ENCODE measurements at places on chromosomes 4 and X. TPM values are rescaled to one million over a fixed set of nuclear protein-coding genes. Genes with fewer than 3 reads are reported as not detected.

GRCh38 chr4:146943691-146944375 is 1.8 kb downstream of the TTC29 start:
- peak; percentile 53 for DNase-seq

Gene TRIM61
- not detected for total RNA-seq

DNA sequence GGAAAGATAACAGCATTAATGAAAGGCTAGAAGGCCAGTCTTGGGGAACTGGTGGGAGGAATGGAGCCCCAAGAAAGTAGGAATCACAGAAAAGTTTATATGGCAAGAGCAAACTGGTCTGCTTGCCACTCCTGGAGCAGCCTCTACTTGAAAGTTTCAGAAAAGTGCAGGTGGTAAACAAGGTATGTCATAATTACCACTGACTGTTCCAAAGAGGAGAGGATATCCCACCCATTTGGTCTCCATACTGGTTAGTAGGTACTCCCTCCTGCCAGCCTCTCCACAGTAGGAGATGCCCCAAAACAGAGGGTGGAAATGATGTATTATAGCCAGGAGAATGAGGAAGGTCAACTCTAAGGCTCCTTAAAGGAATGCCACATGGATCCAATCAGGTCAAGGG is 145.1 kb downstream of the INPP4B start:
- no peak for DNase-seq

GRCh38 chr4:13527192-13527980 is 16.9 kb downstream of the NKX3-2 start:
- DNase-seq, result no peak

Gene KIF4A
- 11.2 TPM for total RNA-seq

Gene TLR3
- total RNA-seq, result 0.20 TPM

DNA sequence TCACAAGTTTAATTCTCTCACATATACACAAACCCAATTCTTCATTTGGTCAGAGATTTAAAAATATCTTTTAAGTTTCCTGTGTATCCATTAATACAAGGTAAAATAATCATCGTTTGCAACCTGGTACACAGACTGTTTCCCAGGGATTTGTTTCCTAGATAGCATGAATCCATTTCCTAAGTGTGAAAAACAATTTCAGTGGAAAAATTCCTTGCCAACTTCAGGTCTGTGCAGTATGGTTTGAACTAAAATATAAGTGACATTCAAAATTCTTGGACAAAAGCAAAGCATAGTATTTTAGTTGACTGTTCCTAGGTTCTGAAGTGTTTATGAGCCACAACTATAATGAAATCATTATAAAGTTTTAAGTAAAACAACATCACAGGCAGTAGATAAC is 24.4 kb downstream of the NAF1 start:
- no peak for DNase-seq

Gene SMS
- 191 TPM for total RNA-seq

GRCh38 chrX:3550160-3550751 is 163.2 kb downstream of the PRKX start:
- peak; percentile 43 for DNase-seq

Gene P2RY4
- total RNA-seq, result not detected

DNA sequence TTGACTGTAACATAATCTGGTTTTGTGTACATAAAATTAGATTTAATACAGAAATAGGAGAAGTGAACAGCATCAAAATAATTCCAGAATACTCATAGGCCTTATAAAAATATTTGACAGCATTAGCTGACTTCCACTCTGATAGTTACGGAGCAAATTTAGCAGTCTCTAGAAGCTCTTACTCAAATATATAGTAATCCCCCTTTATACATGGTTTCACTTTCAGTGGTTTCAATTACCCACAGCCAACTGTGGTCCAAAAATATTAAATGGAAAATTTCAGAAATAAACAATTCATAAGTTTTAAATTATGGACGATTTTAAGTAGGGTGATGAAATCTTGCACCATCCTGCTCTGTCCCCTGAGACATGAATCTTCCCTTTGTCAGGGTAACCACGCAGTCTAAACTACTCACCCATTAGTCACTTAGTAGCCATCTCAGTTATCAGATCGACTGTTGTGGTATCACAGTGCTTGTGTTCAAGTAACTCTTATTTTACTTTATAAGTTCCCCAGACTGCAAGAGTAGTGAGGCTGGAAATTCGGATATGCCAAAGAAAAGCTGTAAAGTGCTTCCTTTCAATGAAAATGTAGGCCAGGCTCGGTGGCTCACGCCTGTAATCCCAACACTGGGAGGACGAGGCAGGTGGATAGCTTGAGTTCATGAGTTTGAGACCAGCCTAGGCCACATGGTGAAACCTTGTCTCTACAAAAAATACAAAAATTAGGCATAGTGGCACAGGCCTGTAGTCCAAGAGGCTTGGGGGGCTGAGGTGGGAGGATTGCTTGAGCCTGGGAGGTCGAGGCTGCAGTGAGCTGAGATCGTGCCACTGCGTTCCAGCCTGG is 17.2 kb upstream of the RTL9 start:
- peak; percentile 80 for DNase-seq

Gene SULT1B1
- not detected for total RNA-seq

- peak; percentile 1 for DNase-seq
These were observed 87.4 kb upstream of the CT45A1 start for GRCh38 chrX:135625995-135626394.

- peak; percentile 84 for DNase-seq
These were observed 1.7 kb downstream of the SAT1 start for GRCh38 chrX:23784470-23785331.

Gene VCX2
- not detected for total RNA-seq

Gene EMCN
- 0.46 TPM for total RNA-seq

DNA sequence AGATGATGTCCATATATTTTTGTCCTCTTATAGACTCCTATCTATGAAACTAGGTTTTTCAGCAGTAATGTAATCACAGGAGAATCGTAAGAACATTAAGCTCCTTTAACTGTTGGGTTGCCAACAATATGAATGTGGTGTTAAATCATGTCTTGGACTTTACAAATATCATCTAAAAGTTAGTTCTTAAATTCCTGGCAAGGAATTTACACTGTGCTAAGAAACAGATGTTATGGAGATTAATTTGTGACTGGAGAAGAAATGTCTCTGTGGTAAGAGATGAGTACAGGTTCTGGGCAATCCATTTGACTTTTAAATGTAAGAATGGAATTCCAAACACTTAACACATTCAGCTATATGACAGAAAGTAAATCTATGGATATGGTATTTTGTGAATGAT is 34.6 kb downstream of the CNKSR2 start:
- DNase-seq, result no peak

DNA sequence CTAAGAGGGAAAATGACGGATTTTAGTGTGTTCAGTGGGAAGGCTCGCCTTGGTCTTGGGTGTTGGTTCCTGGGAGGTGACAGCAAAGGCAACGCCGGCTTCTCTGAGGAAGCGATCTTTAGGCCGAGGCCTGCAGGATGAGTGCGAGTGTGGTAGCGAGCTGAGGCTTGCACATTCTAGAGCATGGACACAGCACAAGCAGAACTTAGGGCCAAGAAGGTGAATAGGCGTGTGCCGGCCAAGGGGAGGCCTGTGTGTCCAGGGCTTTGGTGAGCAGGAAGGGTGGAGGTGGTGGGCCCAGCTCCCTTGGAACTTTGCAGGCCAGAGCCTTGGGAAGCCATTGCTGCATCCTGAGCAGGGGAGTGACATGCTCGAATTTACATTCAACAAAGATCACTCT is 67.9 kb downstream of the TNIP2 start:
- DNase-seq, result no peak

DNA sequence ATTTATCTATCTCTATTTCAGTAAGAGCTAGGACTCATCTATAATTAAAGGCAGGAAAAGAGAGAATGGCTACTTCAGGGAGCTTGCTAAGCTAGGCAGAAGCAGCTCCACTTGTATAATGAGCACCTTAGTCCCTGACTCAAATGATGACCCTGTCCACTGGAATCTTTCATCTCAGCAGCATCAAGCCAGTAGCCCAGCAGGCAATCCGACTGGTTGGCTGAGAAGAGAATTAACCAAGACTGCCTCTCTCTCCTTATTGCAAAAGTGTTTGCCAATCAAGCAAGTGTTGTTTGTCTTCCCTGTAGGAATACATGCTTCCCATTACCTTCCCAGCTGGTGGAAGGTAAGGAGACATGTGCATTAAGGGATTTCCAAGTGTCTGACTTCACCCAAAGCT is 3.9 kb upstream of the SPOCK3 start:
- no peak for DNase-seq

Gene GABRE
- 0.24 TPM for total RNA-seq

DNA sequence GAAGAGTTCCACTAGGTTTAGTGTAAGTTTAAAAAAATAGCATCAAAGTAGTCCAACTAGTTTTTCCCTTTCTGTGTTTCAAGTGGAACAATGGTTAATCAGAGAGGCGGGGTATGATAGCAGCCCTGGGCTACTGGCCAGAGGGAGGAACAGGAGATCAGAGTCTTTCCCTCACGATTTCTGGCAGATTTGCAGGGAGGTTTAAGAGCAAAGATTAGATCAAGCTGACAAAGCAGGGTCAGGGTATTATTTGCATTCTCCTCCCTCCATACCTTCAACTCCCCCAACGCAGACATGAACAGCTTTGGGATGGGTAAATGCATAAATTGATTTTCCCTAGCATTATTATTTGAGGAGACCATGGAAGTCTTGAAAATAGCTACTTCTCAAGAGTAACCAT is 277.6 kb upstream of the DIAPH2 start:
- DNase-seq, result peak; percentile 13

DNA sequence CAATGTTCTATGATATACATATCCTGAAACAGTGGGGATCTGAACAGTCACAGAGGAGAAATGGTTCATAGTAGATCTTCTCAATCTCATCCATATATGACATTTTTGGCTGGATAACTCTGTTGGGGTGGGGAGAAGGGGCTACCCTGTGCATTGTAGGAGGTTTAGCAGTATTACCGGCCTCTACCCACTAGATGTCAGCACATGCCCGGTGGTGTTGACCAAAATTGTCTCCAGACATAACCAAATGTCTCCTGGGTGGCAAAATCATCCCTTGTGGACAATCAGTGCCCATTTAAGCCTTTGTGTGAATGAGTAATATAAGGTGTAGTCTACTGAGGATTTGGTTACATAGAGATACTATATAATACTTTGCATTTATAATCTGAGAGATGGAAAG is 89.9 kb downstream of the PLS3 start:
- peak; percentile 17 for DNase-seq

DNA sequence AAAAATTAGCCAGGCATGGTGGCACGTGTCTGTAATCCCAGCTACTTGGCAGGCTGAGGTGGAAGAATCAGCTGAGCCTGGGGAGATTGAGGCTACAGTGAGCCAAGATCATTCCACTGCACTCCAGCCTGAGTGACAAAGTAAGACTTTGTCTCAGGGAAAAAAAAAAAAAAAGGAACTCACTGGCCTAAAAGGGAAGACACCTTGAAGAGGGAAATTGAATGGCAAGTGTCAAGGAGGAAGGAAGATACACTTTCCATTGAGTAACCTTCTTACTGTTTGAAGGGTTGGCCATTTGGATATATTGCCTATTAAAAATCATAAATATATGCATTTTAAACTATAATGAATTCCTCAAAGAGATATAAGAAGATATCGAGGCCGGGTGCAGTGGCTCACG is 147.5 kb upstream of the FAM241A start:
- DNase-seq, result no peak

DNA sequence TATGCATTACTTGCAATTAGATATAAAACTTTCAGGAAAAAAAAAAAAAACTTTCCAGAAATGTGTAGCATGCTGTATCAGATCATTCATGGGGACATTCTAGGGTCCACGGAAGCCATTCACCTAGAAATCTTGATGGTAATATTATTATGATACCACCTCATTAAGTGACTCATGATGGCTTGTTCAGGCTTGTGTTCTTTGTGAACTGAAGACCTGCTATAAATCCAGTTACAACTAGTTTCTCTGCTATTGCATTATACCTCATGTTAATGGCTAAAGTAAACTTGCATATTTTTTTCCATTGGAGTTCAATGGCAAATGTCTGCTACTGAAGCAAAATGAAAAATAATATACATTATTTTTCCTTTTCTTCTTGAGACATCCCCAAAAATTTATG is 35.3 kb upstream of the PTPN13 start:
- peak; percentile 9 for DNase-seq

Gene GRIA3
- total RNA-seq, result 14.8 TPM

DNA sequence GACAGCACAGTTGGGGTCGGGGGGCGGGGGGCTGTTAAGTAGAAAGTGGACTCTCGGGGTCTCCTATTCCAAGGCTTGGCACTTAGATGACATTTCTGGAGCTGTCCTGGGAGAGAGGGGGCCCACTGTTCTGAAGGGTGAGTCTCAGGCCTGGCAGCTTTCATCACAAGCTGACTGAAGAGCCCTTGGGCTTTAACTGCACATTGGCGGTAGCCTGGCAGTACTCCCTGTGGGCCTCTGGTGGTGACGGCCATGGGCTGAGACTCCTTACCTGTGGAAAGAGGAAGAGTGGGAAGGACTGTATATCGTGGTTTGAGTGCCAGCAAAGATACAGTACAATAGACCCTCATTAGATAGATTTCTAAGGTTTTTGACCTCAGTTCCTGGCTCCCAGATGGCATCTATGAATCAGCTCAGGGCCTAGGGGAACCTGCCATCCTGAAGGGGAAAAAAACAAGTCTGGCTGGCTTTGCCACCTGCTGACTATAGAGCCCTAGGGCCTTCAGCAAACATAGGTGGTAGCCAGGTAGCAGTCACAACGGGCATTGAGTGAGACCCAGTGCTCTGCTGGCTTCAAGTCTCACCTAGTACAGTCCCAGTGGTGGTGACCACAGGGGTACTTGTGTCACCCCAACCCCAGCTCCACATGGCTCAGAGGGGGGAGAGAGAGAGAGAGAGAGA is 87.9 kb downstream of the ANKRD17 start:
- no peak for DNase-seq

Gene TENM3
- 31.1 TPM for total RNA-seq

- peak; percentile 78 for DNase-seq
These were observed 304.4 kb upstream of the SLIT2 start for GRCh38 chr4:19947349-19947748.

DNA sequence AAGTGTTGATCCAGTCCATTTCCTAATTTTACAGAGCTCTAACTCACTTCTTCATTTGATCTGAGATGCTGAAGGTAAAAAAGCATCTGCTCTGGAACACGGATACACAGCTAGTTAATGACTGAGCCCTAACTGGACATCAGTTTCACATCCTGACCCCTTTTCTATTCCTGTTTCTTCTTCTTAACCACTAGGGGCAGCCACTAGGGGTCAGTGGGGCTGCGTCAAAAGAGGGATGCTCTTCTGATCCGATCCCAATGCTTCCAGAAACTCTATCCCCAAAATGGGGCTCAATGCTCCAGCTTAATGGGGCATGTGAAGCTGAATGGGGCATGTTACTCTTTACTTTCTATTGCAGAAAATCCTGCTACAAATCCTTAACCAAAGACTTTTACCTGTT is 33.4 kb upstream of the PHKA2 start:
- no peak for DNase-seq

DNA sequence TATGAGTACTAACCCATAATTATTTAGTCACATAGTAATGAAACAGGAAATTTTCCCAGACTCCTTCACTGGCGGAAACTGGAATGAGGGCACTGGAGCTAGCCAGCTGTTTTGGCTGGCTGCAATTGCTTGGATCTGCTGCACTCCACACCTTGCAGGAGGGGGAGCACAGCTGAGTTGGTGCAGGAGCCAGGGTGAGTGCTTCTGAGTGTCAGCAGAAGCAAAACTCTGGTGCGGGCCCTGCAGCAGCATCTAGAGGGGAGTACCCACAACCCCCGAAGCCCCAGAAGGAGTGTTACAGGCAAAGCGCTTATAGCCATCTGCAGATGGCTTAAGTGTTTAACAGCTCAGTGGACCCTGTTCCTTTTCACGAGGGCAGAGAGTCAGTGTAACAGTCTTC is 96.1 kb downstream of the RPA4 start:
- no peak for DNase-seq

Measured in HFFc6 (cell line).